ENCODE measurements at places on chromosomes 7 and 10.

DNA sequence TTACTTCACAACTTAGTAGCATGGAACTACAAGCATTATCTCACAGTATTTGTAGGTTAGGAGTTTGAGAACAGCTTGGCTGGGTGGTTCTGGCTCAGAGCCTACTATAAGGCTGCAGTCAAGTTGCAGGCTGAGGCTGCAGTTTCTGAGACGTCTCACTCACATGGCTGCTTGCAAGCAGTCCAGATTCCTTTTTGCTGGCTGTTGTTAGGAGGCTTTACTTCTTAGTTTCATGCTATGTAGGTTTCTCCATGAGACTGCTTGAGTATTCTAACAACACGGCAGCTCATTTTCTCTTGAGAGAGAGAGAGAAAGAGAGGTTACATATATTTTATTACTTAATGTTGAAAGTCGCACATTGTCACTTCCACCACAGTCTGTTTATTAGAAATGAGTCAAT lies 1073.9 kb downstream of the NXPH1 start:
- no peak for DNase-seq

- no peak for DNase-seq
Observed at GRCh38 chr10:15049533-15049932, 5.8 kb downstream of the OLAH start.

GRCh38 chr10:15789793-15790525 lies 70.2 kb upstream of the ITGA8 start:
- no peak for DNase-seq

DNA sequence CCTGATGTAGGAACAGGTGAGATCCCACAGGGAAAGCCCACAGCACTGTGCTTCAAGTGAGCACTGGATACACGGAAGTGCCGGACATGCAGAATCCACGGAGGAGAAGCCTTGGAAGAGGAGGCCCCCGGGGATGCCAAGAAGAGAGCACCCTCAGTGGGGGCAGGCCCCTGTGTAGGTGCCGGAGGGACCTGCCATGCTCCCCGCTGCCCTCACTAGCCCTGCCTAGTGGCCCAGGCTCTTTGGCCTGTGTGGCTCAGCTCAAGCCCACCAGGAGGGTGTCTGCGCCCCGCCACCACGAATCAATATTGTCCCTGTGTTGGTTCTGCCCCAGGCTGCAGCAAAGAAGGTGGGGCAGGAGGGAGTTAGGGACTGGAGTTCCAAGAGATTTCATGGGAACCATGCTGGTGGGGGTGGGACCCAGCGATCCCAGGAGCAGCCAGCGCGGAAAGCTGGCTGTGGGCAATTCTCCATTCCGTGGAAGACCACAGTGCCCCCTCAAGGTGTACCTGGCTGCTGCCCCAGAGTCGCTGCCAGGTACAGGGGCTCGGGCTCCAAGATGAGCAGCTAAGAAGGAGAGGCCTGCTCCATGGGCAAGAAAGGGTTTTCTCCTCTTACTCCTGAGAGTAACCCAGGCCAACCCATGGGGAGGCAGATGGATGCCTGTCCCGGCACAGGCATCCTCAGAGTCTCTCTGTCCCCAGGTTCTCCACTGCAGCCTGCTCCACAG lies 34.9 kb upstream of the LEP start:
- DNase-seq, result no peak

Measured in right atrium auricular region (tissue), 2 donors.